ENCODE measurements at places on chromosomes 6 and 20.
A peak's percentile ranks its signal among the peaks of the same experiment; 100 is the strongest.

GRCh38 chr6:108625581-108625980 is 64.9 kb downstream of the FOXO3 start:
- no peak for DNase-seq

GRCh38 chr6:128516514-128516898 is 3.9 kb downstream of the PTPRK start:
- DNase-seq = no peak

DNA sequence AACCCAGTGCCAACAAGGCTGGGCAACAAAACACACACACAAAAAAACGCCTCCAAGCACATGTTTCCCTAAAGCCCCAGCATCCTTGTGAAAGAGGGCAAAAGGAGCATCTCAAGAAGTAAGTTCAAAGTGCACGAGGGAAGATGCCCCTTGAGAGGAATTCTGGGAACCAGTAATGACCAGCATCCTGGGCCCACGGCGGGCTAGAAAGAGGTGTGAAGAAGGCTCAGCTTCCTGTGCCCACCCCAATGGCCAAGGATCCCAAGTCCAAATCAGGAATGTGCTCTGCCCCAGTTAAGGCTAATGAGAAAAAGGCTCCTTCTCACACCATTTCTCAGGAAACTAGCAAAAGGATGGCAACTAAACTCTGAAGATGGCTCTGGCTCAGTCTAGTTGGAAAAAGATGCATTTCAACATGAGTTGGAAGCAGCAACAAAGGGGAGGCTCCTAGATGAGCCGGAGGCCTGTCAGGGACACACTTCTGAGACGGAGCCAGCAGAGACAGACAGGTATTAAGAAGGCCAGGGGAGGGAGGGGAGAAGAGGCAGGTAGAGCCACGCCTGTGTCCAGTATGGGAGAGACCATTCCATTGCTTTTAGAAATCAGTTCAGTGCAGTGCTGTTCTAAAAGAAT is 3.2 kb downstream of the RIMS4 start:
- no peak for DNase-seq

- DNase-seq = no peak
These were observed 317.3 kb upstream of the CNR1 start for GRCh38 chr6:88483424-88483823.

- DNase-seq = no peak
These were observed 30.1 kb downstream of the CDYL start for GRCh38 chr6:4806337-4806725.

DNA sequence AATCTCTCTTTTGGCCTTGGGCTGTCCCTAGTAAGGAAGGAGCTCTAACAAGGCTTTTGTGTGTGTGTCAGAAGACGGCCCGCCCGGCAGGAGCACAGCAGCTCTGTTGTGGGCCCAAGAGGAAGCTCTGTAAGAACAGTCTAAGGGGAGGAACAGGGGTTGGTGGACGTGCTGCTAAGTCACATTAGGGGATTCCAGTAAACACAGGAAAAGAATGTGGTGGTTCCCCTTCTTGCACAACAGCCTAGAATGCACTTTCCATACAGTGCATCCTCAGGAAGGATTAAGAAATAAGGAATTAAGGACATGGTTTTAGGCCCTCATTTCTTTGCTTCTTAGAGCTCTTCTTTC is 114.5 kb downstream of the RNF144B start:
- no peak for DNase-seq

GRCh38 chr20:41387444-41387851 is 20.8 kb upstream of the EMILIN3 start:
- DNase-seq = no peak

GRCh38 chr6:7060769-7061516 is 46.8 kb upstream of the RREB1 start:
- DNase-seq = no peak

DNA sequence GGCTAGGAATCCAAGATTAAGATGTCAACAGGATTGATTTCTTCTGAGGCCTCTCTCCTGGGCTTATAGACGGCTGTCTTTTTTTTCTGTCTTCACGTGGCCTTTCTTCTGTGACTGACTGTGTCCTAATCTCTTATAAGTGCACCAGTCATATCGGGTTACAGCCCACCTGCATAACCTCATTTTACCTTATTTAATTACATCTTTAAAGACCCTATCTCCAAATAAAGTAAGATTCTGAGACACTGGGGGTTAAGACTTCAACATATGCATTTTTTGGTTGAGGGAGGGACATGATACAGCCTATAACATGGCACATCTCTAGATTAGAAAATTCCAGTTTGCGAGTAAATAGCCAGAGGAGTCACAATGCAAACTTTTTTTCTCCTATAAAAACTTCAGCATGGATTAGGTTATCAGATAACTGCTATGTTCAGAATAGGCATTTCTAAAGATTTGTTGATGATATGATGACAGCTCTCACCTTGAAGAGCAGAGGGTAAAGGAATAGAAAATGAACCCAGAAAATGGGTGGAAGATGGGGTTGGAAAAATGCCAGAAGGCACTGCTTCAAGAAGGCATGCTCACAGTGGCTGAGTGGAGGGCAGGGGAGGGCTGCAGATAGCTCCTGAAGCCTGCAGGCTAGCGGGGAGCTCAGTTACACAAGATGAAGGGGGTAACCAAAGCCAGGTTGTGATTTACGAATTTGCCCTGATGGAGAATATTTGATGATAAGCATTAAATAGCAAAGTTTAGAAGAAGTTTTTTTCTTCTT is 8.7 kb upstream of the PDE7B start:
- no peak for DNase-seq

- no peak for DNase-seq
These were observed 243.2 kb downstream of the ANKRD60 start for GRCh38 chr20:57985278-57985677.

DNA sequence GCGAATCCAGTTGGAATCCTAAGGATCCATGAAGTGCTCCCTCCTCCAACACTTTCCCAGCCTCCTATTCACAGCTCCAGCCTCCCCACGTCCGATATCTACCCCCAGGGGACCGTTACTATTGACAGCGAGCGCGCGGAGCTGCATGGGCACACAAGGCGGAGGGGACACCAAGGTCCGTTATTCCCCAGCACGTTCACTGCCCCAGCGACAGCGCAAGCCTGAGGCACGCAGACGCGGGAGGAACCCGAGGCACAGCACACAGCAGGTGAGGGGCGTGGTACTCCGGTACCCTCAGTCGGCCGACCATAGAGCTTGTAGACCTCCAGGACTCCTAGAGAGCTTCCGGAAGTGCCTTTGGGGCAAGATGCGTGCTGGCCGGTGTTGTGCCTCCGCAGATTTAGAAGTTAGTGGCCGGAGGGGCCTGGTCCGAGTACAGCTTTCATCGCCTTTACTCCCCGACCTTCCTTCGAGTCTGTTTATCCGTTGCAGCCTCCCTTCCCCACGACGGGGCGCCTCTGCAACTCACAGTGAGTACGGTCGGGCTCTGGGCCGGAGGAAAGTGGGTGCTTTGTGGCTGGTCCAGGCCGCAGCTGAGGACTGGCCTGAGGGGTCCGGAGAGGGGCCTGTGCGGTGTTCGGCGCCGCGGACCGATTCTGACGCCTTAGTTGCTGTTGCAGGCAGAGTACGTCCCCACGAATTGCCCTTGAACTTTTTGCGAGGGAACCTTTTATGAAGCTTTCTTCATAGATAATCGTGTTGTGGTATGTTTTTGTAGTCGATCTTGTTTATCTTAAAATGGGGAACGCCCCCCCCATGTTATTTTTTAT is at the start of gene ZKSCAN8:
Gene ZKSCAN8 (plus strand): TSS at position 384 of the 830 bp plus-strand sequence. CDS start 6,525 bp downstream, outside the sequence.
- DNase-seq = peak; percentile 87

- DNase-seq = no peak
These were observed 70.9 kb upstream of the ASCC3 start for GRCh38 chr6:100952006-100952405.

- peak; percentile 29 for DNase-seq
These were observed 1.1 kb upstream of the SLC32A1 start for GRCh38 chr20:38723017-38723847.

DNA sequence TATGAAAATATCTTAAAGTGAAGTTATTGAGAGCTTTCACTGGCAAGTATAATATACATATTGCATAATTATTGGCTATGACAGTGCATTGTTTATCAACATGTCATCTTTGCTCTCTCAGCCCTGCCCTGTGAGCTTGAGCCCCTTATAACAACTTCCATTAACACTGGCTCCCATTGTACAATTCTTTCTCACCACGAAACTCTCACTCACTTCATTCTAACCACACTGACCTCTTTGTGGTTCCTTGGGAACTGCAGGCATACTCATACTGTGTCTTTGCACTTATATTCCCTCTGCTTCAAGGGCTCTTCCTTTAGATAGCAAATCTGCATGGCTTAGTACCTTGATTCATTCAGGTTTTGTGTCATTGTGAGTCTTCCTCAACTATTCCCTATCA is 411.8 kb downstream of the CDKAL1 start:
- DNase-seq = no peak

GRCh38 chr6:106098383-106099234 is 12.5 kb downstream of the PRDM1 start:
- DNase-seq = peak; percentile 89

DNA sequence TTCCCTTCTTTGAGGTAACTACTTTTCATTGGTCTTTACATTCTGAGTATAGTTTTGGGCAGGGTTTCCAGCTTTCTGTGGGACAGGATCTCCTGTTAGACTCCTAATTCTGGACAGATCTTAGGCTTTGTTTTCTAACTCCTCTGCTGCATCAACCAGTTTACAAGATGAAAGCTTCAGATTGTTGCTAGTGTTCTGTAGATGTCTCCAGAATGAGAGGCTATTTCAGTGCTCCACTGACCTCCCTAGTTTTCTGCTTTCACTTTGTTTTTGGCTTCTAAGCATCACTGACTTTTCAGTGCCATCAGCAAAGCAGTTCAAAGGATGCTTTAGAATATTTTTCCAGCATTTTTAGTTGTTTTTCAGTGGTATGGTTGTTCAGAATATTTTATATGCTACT is 101.4 kb downstream of the LIN28B start:
- no peak for DNase-seq

DNA sequence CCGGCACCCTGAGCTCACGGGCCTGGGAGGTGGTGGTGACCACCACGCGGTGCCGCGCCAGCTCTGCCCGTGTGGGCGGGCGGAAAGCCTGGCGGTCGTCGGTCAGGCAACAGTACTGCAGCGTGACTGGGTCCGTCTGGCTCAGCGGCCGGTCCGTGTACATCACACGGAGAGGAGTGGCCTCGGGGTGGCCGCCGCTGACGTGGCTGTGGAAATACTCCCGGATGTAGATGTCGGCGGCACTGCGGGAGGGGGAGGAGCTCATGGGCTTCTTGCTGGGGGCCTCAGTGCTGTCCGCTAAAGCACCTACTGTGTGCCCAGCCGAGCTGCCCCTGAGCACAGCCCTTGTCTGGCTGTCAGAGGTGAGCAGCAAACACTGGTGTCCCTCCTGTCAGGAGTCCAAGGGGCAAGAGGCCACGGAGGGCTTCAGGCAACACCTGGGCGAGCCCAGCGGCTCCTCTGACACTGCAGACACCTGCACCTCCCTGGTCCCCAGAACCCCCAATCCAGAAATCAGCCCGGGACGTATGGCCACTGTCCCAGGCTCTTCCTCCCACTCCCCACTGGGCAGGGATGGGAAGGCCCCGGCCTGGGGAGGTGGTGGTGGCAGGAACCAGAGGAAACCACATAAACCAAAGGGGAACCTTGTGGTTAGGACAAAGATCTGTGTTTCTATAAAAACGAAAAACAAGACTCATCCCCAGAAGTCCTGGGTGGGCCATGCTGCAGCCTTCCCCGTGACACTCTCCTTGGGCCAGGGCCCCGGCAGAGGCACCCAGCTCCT is 6.5 kb downstream of the HELZ2 start:
- peak; percentile 69 for DNase-seq

DNA sequence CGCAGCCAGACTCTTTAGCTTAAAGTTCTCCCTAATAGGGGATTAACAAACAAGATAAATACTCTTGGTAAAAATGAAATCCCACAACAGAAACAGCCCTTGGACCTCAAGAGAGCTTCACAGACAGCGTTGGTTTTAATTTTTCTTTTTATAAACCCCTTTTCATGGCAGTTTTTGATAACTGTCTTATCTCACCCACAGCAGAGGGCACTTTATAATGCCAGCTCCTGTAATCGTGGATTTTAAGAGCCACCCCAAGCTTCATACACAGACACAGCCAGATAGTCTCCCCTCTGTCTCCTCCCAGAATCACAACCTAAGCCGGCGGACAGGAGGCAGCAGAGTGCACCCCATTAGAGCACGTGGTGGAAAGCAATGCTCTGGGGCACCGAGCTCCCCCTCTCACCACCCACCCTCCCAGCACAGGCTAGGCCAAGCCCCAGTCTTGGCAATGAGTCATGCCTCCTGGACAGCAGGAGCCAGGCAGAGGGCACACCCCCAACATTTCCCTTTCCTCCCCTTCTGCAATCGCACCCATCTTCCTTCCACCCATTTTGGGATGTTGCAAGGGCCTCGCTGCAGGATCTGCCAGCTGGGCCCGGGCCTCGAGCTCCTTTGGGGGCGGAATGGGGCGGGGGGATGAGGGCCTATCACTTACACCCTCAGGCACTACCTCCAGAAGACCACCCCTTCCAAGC is 2.4 kb downstream of the JAG1 start:
- peak; percentile 37 for DNase-seq

DNA sequence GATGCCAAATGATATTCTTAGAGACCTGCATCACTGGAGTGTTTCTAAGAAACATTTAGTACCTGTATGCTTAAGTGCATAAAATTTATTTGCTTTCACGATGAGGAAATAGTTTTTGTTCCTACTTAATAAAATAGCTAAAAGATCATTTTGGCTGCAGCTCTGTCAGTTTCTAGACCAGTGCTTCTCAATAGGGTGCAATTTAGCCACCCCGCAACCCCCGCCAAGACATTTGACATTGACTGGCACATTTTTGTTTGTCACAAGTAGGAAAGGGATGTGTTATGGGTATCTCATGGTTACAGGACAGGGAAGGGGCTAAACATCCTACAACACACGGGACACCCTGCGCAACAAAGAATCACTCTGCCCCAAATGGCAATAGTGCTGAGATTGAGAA is 335.7 kb upstream of the HSF2 start:
- DNase-seq = no peak

- DNase-seq = no peak
These were observed 50.9 kb upstream of the HLA-G start for GRCh38 chr6:29776684-29777083.

DNA sequence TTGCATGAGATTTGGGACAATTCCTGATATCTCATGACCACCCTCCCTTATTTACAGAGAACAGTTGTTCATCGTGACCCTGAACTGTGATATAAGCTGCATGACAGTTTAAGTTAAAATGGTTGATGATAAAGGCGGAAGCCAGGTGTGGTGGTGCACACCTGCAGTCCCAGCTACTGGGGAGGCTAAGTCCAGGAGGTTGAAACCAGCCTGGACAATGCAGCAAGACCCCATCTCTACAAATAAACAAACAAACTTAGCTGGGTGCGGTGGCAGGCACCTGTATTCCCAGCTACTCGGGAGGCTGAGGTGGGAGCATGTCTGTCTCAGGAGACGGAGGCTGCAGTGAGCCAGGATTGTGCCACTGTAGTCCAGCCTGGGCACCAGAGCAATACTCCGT is 24.1 kb downstream of the COL20A1 start:
- DNase-seq = no peak

DNA sequence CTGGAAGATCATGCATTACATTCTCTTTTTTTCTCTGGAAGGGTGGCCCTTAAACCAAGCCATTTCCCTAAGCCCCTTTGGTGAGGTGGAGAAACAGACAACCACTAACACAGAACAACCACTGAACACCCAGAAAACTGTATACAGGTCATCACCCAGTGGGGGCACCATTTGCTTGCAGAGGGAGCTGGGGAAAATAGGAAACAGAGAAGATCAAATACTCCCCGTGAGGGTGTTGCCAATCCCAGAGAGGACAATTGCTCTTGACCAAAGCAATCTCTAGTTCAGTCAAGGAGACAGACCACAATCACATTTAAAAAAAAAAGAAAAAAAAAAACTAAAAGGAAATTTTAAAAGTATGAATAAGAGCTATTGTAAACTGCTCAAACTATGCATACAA is 865 bp upstream of the DAAM2 start:
- no peak for DNase-seq

- DNase-seq = no peak
These were observed 35.6 kb downstream of the B4GALT5 start for GRCh38 chr20:49677777-49678758.

Data from stimulated activated CD4-positive, alpha-beta T cell treated with anti-CD3 and anti-CD28 coated beads, Interleukin-15, amount 100 ng/mL, for 24 hours (primary cell).